ENCODE measurements at places on chromosomes 5 and 9.

- peak; percentile 95 for ATAC-seq
Measured at GRCh38 chr9:77981332-77981731, 50.3 kb downstream of the GNAQ start.

DNA sequence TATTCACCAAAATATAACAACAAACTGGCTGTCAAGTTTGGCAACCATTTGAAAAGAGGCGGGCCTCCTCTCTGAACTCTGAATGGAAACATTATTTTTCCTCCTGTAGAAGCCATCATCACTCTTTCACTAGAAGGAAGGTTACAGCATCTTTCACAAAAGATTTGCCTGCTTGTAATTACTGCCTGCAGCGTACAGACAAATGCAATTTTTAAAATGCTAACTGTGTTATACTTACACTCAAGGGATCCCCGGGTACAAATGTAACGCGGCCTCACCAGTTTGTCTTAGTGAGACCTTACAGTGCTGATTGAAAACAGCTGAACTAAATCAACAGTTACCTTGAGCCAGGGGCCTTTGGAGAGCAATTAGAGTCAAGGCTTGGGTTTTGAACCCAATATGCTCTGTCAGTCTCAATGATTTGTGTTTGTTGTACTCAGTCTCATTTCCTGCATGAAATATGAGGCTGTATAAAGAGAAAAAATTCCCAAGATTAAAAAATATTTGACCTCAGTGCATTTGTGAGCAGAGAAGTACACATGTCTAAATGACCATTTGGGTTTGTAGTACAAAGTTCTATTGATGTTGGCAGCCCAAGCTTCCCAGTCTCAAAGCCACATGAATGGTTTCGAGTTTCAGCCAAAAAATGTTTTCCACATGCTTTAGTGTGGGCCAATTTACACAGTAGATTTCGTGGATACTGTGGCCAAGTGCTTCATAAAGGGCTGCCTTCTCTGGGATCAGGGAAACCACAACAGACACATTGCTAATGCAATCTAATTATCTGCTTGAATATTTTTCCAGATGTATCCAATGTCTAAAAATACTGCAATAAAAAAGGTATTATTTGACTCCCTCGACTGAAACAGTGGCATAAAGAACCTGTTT, 500.0 kb downstream of the SPATA31D1 start:
- ATAC-seq, result peak; percentile 11

DNA sequence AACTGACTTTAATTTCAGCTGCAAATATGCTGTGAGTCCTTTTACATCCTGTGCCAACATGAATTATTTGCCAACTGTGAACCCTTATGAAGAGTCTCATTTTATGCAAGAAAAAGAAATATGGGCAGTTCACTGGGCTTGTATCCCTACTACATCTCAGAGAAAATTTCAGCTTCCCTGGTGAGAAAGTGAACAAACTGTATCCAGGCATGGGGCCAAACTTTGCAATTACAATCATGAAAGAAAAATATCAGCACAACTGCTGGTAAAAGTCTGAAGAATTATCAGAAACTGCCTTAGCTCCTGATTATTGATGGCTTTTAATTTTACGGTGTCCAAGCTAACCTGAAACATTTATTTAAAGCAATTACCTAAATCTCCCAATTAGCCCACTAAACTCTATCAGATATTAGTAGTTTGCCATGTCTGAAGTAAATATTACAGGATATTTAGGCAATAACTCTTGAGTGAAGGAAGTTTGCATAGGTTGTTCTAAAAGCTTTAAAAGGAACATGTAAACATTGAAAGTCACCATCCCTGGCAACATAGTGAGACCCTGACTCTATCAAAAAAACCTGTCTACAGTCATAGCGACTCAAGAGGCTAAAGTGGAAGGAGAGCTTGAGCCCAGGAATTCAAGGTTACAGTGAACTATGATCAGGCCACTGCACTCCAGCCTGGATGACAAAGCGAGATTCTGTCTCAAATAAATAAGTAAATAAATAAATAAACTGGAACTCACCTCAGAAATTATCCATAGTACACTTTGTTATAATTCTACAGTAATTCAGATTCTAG, 83.9 kb upstream of the HCN1 start:
- ATAC-seq, result no peak

- ATAC-seq, result no peak
Measured at GRCh38 chr5:68137511-68138140, 77.9 kb upstream of the PIK3R1 start.

GRCh38 chr9:113646491-113646890, 183.0 kb downstream of the RGS3 start:
- no peak for ATAC-seq

GRCh38 chr9:135591506-135592330, 30.2 kb downstream of the PAEP start:
- ATAC-seq, result no peak

GRCh38 chr9:20462410-20462809, 159.9 kb downstream of the MLLT3 start:
- ATAC-seq, result no peak

- no peak for ATAC-seq
Measured at GRCh38 chr5:154966874-154967273, 26.0 kb downstream of the MRPL22 start.

DNA sequence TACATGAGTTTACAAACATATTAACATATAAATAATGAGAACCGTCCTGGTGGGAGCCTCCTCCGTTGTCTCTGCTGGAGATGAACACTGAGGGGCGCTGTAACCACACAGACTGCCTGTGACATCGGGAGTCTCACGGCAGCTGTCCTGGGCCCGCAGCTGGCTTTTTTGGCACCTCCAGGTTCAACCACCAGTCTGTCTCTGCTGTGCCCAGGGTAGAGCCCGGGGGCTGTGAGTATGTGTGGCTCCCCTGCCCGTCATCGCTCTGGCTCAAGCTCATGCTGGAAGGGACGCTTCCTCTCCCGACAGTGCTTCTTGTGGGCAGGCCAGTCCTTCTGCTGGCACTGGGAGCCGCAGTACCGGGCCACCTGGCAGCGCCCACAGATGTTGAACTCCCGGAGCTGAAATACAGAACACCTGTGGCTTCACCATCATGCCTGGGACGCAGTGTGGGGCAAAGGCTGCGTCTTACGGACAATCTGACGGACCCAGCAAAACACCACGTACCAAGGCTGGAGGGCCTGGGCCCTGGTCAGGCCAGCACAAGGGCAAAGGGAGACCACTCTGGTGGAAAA, 3.6 kb upstream of the DPH7 start:
- ATAC-seq, result no peak

GRCh38 chr9:7849362-7849761, 49.8 kb upstream of the DMAC1 start:
- ATAC-seq, result no peak

DNA sequence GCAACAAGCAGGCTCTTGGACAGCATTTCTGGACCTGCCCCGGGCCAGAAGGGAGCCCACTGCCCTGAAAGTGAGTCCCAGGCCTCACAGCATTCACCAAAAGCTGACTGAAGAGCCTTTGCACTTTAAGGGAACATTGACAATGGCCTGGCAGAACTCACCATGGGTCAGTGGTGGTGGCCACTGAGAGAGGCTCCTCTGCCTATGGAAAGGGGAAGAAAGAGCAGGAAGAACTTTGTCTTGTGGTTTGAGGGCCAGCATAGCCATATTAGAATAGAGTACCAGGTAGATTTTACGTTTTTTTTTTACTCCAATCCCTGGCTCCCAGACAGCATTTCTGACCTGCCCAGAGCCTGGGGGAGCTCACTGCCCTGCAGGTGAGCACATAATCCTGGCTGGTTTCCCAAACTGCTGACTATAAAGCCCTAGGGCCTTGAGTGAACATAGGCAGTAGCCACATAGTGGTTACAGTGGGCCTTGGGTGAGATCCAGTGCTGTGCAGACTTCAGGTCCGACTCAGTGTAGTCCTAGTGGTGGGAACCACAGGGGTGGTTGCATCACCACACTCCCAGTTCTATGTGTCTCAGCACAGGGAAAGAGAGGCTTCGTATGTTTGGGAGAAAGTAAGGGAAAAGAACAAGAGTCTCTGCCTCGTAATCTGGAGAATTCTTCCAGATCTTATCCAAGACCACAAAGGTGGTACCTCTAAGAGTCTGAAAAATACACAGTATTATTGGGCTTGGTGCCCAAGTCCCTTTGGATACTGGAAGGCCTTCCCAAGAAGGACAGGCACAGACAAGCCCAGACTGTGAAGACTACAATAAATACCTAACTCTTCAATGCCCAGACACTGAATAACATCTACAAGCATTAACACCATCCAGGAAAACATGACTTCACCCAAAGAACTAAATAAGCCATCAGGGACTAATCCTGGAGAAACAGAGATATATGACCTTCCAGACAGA, 89.5 kb downstream of the TSSK1B start:
- ATAC-seq, result peak; percentile 63

DNA sequence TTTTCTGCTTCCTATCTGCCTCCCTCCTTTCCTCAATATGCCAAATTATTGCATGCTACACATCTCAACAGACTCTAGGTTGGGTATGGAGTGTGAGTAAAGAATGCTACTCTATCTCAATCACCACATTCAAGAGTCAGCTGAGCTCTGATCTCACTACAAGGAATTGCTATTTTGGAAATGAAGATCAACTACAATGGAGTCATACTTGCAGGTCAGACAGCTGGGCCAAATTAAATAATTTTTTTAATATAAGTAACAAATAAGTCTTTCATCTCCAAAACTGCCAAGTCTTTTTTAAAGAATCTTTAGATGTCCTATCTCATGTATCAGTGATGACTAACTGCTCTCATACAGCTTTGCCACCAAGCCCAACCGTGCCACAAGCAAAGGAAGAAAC, 64.0 kb downstream of the DEPDC1B start:
- no peak for ATAC-seq

DNA sequence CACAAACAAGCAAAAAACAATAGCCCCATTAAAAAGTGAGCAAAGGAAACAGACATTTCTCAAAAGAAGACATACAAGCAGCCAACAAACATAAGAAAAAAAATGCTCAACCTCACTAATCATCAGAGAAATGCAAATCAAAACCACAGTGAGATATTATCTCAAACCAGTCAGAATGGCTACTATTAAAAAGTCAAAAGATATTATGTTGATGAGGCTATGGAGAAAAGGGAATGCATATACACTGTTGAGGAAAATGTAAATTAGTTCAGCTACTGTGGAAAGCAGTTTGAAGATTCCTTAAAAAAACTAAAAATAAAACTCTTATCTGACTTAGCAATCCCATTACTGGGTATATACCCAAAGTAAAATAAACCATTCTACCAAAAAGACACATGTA, 28.7 kb upstream of the BARX1 start:
- no peak for ATAC-seq

GRCh38 chr9:85715587-85715986, 26.2 kb downstream of the AGTPBP1 start:
- ATAC-seq, result no peak

- ATAC-seq, result no peak
Measured at GRCh38 chr9:16898464-16898863, 28.0 kb upstream of the BNC2 start.

- no peak for ATAC-seq
Measured at GRCh38 chr5:4883360-4883759, 256.8 kb upstream of the ADAMTS16 start.

Measured in esophagus mucosa (tissue), 1 donor.